ENCODE measurements at places on chromosomes 7 and 10. TPM values are rescaled to one million over a fixed set of nuclear protein-coding genes. Genes with fewer than 3 reads are reported as not detected.

DNA sequence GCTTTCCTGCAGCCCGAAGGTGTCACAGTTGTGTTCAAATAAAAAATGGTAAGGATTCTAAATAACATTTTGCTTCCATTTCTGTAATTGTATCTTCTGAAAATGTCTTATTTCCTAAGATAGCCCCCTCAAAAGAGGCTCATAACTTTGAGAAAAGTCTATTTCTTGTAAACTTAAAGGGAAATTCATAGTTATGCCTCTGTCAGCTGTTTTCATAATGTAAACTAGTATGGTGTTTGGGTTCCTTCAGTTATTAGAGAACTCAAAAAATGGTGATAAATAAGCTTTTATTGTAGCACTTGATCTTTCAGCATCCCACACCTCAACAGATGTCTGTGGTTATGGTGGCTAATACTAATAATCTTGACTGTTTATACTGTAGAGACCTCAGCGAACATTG lies 57.1 kb downstream of the KLHDC10 start:
- no peak overlapping the region for H3K4me3 ChIP-seq
- DNase-seq = no peak
- H3K36me3 ChIP-seq = peaks cover 76% of the 10 kb centered on the region
- H3K27me3 ChIP-seq = no peaks in the 10 kb centered on the region
- peaks cover 20% of the 10 kb centered on the region for H3K4me1 ChIP-seq

DNA sequence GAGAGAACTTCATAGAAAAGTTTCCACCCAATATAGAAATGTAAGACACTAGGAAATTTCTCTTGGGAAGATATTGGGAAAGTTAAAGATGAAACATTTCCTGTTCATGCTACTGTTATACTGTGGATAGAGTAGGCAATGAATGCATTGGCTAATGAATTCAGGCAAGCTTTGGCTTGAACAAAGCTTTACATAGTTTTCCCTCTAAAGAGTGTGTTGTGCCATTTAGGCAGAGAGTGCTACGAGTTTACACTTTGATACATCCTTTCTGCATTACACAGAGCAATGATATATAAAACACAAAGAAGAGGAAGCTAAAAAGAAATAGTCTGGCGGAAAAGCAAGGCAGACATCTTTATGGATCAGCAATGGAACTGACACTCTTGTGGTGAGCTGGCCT lies 125.9 kb upstream of the SHH start:
- H3K36me3 ChIP-seq = no peaks in the 10 kb centered on the region
- no peaks in the 10 kb centered on the region for H3K27me3 ChIP-seq
- no peak overlapping the region for H3K27ac ChIP-seq

GRCh38 chr7:137331378-137331777 lies 12.2 kb downstream of the PTN start:
- DNase-seq = no peak
- no peak overlapping the region for H3K4me3 ChIP-seq
- H3K4me1 ChIP-seq = no peaks in the 10 kb centered on the region
- H3K27ac ChIP-seq = no peak overlapping the region
- H3K27me3 ChIP-seq = no peaks in the 10 kb centered on the region
- no peaks in the 10 kb centered on the region for H3K36me3 ChIP-seq

- no peak overlapping the region for H3K4me3 ChIP-seq
- no peaks in the 10 kb centered on the region for H3K27me3 ChIP-seq
- peaks cover 36% of the 10 kb centered on the region for H3K4me1 ChIP-seq
- peak overlapping the region; percentile 75 for H3K27ac ChIP-seq
These were observed 365.1 kb upstream of the NFE2L3 start for GRCh38 chr7:25786936-25787335.

- no peak overlapping the region for H3K27ac ChIP-seq
- peaks cover 3% of the 10 kb centered on the region for H3K4me1 ChIP-seq
- DNase-seq = no peak
- peaks cover 5% of the 10 kb centered on the region for H3K27me3 ChIP-seq
- no peak overlapping the region for H3K4me3 ChIP-seq
These were observed 30.6 kb upstream of the UBE2D1 start for GRCh38 chr10:58304099-58304633.

DNA sequence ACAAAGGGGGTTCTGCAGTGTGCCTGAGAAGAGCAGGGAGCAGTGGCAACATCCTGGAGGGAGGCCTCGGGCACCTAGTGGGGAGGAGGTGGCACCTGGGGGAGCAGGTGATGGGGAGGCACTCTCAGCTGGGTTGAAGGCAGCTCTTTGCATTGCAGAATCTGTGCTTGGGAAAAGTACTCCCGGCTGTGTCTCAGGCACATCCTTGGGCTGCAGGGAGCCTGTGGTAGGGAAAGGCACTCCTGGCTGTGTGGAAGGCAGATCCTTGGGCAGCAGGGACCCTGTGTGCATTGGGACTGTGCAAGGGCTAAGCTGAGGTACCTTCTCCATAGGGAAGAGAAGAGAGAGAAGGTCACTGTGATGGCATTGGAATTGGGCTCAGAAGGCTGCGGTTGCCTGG lies 52.8 kb upstream of the ANTXRL start:
- H3K27me3 ChIP-seq = peaks cover 4% of the 10 kb centered on the region
- DNase-seq = no peak
- no peak overlapping the region for H3K4me3 ChIP-seq
- no peaks in the 10 kb centered on the region for H3K36me3 ChIP-seq
- no peak overlapping the region for H3K27ac ChIP-seq

GRCh38 chr10:80410578-80411145 lies 2.3 kb downstream of the PRXL2A start:
- H3K4me3 ChIP-seq = no peak overlapping the region
- H3K36me3 ChIP-seq = no peaks in the 10 kb centered on the region
- H3K27ac ChIP-seq = peak overlapping the region; percentile 16
- peaks cover 64% of the 10 kb centered on the region for H3K4me1 ChIP-seq
- DNase-seq = no peak

The MPP7 gene
- total RNA-seq = 30.3 TPM

The FAM20C gene
- total RNA-seq = 72.9 TPM

The GNGT1 gene
- not detected for total RNA-seq

The EPDR1 gene
- 35.2 TPM for total RNA-seq

The TMEM236 gene
- total RNA-seq = 0.34 TPM

The CPA2 gene
- total RNA-seq = not detected

The MICU1 gene
- 36.8 TPM for total RNA-seq

Measured in esophagus muscularis mucosa (tissue), 4 donors.